ENCODE measurements at places on chromosomes 2 and 18.

DNA sequence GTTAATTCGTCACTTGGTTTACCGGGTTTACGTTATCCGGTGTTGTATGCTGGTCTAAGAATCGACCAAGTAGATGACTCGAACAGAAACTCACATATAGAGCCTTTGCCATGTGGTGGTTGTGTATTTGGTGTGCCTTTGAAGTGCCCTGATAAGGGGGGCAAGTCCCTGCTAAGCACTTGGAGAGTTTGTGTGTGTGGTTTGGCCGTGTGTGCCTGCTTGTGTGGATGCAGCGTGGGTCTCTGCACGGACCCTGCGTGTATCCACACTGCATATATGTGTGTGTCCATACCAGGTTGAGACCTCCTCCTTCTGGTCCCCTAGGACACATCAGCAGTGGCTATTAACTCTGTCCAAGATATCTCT lies 2.4 kb upstream of the CELF4 start:
- peak; percentile 22 for DNase-seq

- DNase-seq = no peak
Observed at GRCh38 chr18:48394176-48394575, 15.0 kb downstream of the ZBTB7C start.

DNA sequence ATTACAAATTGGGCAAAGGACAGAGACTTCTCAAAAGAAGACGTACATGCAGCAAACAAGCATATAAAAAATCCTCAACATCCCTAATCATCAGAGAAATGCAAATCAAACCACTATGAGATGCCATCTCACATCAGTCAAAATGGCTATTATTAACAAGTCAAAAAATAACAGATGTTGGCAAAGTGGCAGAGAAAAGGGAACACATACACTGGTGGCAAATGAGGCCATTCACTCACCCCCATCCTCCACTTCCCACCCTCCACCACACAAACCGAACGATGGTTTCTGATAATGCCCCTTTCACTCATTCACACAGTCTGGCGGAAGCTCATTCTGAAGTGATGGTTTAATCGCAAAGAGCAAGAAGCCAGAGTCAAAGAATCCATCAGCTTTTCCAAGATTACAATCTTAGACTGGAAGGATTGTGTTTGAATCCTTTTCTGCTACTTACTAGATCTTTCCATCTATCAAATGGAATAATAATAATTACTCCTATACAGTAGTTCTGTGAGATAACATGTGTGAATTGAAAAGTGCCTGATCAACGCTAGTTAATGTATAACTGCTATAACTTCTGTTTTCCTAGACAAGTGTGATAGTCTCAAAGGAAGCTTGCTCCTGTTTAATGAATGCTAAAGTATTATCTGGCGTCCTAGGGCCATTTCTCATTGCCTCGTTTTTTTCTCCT lies 16.9 kb upstream of the CD28 start:
- no peak for DNase-seq

DNA sequence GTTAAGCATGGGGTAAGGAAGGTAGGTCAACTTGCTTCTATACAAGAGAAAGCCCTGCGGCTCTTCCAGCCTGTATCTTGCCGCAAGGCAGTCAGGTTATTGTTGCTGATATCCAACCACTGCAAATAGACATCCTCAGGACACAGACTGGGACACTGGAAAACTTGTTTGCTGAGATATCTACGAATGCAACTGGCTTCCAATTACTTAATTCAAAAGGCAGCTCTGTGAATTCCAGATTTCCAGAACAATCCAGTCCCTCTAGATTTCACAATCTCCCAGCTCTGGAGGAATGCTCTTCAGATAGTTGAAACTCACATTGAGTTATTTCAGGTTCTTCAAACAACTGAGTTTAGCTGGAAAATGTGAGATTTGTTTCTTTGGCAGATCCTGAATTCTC lies 34.6 kb upstream of the SP9 start:
- DNase-seq = no peak

DNA sequence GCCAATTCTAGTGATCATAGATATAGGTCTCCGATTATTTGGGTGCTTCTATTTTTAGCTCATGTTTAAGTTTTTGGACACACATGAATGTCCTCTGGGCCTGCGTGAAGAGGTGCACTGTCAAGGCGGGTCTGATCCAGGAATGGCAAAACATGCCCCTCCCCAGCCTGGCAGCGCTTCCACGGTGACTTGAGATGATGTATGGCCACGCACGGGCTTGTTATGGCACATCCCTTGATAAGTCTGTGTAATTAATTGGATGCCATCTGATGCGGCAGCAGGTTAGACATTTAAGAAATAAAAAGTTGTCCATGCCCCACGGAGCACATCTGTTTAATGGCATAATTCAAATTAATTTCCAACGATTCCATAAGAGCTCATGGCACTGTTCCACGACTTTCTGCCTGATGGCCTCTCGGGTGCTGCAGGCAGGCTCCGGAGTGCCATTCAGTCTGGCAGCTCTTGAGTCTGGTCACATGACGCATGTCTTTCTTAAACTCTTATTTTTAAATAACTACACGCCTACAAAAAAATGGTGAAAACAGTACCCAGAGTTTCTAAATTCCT lies 151.4 kb downstream of the ACKR3 start:
- DNase-seq = peak; percentile 82

DNA sequence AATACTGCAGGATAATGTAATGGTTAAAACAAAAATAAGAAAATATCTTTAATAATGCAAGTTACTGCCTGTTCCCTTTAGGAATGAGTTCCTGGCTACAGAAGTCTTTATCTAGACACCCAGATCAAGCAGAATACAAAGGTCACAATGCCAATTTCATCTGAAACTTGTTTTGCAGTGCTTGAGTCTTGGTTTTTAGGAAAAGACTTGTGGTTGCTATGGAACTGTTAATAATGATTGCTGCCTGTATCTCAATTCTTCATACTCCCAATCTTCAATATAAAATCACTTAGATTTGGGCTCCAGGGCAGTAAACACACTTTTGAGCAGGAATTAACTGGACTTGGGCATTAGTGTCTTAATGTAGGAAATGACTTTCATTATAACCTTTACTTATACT lies 14.2 kb downstream of the CAVIN2 start:
- no peak for DNase-seq

DNA sequence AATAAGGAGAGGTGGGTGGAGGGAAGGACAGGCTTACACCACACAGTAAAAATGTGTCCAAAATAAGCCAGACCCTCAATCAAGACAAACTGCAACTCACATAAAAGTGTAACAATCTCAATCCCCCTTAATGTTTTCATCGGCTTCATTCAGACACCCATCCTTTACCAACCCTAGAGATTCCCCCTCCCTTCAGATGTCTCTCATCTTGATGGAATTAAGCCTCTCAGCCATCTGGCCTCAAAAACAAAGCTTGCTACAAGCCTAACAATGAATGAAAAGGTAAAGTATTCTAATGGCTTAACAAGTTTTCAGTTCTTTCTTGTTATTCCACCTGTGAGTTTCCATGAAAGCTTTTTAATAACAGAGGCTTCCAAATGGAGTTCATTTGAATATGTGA lies 5.2 kb downstream of the RTTN start:
- DNase-seq = no peak

- DNase-seq = no peak
Observed at GRCh38 chr2:188666503-188666902, 307.7 kb upstream of the COL3A1 start.

GRCh38 chr2:198706476-198707082 lies 751.2 kb downstream of the SATB2 start:
- no peak for DNase-seq

DNA sequence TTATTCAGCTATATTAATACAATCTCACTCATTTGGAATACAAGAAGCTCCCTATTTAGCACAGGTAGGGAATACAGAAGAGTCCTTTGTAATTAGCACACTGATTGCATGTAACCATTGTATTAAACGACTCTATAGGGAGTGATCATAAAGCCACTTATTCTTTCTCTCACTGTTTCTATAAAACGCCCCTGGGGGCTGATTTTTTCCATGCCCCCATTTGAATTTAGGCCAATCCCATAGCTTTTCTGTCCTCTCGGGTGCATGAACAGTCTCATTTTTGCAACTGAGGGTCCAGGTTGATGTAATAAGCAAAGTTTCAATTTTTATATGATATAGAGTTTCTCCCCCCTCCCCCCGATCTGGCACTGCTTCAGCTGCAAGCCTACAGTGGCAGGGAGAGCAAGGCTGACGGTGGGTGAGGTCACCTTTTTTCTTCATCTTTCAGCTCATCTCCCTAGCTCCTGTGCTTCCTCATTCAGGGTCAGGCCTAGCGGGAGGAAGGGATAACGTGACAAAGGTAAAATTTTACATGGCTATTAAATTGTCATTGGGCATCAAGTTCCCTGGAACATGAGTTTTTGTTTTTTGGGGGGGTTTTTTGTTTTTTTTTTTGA lies 45.7 kb downstream of the GAD1 start:
- DNase-seq = no peak

DNA sequence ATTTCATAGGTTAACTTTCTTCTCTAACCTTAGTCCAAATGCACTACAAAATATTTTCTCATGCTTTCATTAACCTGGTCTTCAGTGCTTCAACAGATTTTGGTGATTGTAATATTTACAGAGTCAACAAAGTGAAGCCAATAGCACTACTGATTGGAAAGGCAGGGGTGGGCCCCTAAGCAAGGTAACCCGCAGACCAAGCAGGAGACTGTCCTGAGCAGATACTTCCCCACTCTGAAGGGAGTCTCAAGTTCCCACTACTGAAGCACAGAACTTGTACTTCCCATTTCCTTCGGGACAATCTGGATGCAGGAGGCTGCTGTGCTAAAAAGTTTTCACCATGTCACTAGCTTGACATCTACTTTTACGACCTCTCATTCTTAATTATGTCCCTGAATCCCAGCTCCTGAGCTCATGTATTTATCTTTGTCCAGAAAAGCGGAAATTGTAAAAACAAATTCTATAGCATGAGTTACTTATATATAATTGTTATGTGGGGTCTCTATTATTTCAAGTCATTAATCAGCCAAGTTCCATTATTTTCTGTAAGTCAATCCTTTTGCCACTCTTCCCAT lies 311.6 kb upstream of the REV1 start:
- DNase-seq = no peak

GRCh38 chr18:22639026-22639463 lies 221.3 kb upstream of the CTAGE1 start:
- no peak for DNase-seq

DNA sequence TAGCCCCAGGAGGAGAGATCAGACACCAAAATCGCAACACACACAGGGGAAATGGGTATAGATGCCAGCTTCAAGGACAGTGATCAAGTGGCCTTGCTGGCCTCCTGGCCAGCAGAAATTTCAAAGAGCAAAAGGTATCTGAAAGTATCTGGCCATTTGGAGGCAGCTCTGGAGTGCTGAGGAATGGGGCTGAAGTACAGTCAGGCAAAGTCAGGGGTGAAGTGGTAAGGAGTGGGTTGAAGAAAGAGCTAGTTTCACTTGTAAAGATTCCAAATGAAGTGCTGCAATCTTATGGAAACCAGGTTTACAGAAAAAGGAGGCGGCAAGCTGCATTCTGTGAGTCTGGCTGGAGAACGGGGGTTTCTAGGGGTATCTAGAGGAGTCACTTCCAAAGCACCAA lies 19.2 kb upstream of the PCBP1 start:
- DNase-seq = no peak

DNA sequence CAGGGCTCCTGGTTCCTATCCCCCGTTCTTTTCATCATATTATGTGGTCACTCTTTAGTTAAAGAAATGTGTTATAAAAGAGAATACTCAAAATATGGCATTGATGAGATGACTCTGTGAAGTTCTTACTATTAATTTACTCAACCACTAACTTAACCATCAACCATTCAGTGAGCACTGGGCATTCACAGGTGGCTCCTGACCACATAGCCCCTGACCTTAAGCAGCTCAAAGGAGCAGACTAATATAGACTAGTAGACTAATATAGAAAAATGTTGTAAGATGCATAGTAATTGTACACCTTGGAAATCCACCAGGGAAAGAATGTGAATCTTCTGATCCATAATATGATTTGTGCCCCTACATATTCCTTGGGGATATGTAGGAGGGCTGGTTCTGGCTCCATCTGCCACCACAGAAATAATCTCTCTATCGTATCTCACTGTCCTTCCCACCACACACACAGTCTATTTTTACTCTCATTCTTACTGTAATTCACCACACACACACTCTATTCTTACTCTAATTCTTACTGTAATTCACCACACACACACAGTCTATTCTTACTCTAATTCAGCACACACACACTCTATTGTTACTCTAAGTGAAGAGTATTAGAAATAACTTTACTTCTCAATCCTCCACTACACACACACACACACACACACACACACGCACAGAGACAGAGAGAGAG lies 188.9 kb upstream of the ITGA4 start:
- DNase-seq = no peak

DNA sequence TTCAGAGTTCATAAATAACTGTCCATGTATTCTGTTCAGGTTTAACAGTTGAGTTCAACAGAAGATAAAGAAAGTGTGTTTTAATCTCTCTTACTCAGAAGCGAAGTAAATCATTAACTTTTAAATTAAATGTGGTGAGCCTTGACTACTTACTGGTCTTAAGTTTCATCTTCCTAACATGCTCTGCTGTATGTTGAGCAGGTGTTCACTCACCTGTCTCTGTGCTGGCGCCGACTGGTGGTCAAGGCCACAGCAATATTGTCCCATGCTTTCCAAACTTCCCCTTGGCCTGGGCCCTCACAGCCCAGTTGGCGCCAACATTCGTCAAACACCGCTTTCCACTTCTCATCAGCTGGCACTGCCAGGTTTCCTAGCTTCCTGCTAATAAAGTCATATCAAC lies 17.0 kb upstream of the MPP4 start:
- DNase-seq = no peak
